NCI-H1417 treated with DMSO at 0.1 percent for 48 hours (cell line): ENCODE measurements at places on chromosomes 2 and 18.

- DNase-seq, result no peak
Measured at GRCh38 chr18:31190919-31191318, 28.3 kb upstream of the DSC1 start.

GRCh38 chr18:57784034-57784800 lies 18.9 kb downstream of the ATP8B1 start:
- no peak for DNase-seq

- DNase-seq, result peak; percentile 11
Measured at GRCh38 chr2:232876161-232876977, 6.3 kb downstream of the SNORC start.

- DNase-seq, result no peak
Measured at GRCh38 chr18:51943281-51943680, 396.7 kb upstream of the DCC start.

- no peak for DNase-seq
Measured at GRCh38 chr2:72887032-72887739, at the start of gene SPR. Gene SPR, plus strand, starts transcription at chr2:72887408. Its CDS starts 25 bp downstream, at chr2:72887433.

DNA sequence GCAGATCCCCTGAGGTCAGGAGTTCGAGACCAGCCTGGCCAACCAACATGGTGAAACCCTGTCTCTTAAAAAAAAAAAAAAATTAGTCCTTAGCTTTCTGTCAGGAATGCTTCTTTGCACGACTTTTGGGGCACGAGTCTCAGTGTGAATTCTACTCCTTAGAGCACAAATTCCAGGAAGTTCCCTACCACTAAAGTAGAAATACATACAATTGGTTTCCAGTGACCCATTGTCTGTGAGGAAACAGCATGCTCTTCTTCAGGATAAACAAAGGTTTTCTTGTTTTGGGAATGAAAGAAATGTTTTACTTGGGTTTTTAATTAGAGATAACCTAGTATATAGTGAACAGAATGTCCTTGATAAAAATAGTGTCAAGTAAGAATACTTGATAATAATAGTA lies 23.7 kb downstream of the PSMA8 start:
- no peak for DNase-seq

- DNase-seq, result no peak
Measured at GRCh38 chr18:72613534-72613930, 69.4 kb upstream of the CBLN2 start.

GRCh38 chr2:20625491-20626391 lies 25.2 kb downstream of the HS1BP3 start:
- no peak for DNase-seq

- DNase-seq, result no peak
Measured at GRCh38 chr2:111042772-111043771, 77.6 kb upstream of the BCL2L11 start.

DNA sequence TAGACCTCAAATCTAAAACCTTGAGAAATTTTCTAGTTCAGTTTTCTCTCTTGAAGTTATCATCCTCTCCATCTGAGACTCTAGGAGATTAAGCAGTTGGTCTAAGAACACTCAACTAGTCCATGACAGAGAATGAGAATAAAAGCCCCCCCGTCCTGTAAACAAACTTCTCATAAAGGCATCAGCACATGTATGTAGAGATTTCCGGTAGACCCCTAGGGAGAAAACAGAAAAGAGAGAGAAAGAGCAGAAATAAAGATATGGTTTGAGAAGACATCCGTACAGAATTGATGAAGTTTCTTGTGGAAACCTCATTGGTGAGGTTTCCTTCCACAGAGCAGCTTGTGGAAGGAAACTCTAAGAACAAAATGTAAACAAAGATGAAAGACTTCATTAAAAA lies 3.2 kb upstream of the GPR155 start:
- no peak for DNase-seq

GRCh38 chr2:6054161-6054671 lies 362.0 kb downstream of the SOX11 start:
- DNase-seq, result no peak

DNA sequence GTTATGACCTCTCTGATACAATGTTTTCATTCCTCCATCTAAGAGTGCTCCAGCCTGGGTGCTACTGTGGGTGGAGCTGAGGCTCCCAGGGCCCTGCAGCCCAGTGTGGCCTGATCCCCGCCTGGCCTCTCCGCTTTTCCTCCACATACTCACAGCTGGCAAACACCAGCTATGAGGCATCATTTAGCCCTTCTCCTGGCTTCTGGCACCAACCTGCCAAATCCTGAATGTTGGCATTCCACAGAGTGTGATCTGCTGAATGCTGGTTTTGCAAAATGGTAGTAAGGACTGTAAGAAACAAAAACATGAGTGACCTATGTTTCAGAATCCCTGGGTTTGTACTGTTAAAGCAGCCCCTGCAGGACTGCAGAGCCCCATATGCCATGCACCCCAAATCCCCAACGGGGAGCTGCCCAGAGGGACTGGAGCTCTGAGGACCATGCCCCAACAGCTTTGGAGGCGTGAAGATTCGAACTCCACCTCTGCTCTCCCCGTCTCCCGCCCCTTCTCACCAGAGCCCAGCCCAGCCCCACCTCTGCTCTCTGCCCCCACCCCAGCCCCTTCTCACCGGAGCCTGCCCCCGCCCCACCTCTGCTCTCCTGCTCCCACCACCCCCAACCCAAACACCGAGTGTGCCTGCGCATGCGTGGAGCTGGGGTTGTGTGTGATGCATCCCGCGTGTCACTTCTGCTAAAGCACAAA lies 4.2 kb downstream of the SLC66A2 start:
- DNase-seq, result no peak

GRCh38 chr2:110994250-110994961 lies 126.3 kb upstream of the BCL2L11 start:
- no peak for DNase-seq

GRCh38 chr2:239731422-239731821 lies 293.7 kb downstream of the NDUFA10 start:
- no peak for DNase-seq

DNA sequence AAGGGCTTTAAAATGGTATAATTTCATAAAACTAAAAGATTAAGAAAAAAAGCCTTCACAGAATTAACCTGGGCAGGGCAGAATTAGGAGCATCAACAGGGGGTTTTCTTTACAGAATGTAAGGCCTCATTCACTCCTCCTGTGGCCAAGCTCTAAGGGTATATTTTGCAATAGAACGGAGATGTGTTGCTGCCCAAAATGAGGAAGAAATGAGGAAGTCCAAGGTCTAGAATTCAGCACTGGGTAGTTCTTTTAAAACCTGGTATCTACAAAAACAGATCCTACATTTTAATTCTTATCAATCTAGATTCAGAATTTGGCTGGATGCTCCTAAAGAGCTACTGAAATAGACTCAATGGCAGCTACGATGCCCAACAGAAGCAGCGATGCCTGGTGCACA lies 101.8 kb downstream of the AKAIN1 start:
- no peak for DNase-seq

GRCh38 chr2:1486670-1487069 lies 73.4 kb downstream of the TPO start:
- DNase-seq, result no peak

DNA sequence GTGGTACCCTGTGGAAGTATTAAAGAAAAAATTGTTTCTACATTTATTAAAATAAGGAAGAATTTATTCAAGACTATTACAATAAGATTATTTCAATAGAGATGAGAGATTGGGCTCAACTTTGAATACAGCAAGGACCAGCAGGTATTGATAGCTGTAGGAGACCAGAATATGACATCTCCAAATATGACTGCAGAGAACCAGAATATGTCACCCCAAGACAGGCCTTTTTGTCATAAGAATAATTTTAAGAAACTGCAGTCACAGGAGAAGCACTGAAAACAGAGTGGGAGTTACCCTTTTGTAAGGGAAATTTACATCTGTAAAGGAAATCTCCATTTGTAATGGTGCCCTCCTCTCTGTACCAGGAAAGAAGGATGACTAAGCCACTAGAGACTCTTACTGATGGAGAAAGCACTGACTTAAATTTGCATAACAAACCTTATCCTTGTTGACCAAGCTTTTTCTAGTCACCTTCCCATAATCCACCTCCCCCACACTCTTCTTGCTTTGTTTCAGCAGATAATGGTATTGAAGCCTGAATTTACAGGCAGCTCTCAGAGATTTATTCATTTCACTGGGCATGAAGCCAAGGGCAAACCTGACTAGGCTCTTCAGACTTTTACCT lies 145.1 kb upstream of the RMP24 start:
- peak; percentile 6 for DNase-seq

DNA sequence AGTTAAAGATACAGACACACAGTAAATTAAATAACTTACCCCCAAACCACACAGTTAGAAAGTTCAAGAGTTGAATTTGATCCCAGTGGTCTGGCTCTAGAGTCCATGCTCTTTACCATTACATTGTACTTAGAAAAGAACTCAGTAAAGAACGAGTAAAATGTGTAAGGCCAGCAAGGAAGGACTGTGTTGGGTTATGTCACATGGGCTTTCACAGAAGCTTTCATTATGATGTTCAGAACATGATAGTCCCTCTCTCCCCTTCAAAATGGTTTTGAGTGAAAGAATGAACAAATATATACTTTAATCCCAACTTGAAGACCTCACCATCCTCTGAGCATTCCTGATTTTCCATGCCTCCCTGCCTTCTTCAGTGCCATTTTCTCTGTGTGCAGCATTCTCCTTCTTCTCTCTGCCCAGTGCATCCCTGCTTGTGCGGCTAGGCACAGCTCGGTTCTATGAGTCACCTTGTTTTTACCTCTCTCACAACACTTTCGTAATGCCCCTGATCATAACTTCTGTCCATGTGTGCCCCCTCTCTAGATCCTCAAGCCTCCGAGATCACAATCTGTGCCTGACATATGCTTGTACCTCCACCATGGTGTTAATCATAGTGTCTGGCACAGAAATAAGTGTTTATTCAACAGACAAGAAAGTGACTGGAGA lies 22.0 kb downstream of the RASGRP3 start:
- DNase-seq, result no peak
